ENCODE measurements at places on chromosomes 2 and 18.

DNA sequence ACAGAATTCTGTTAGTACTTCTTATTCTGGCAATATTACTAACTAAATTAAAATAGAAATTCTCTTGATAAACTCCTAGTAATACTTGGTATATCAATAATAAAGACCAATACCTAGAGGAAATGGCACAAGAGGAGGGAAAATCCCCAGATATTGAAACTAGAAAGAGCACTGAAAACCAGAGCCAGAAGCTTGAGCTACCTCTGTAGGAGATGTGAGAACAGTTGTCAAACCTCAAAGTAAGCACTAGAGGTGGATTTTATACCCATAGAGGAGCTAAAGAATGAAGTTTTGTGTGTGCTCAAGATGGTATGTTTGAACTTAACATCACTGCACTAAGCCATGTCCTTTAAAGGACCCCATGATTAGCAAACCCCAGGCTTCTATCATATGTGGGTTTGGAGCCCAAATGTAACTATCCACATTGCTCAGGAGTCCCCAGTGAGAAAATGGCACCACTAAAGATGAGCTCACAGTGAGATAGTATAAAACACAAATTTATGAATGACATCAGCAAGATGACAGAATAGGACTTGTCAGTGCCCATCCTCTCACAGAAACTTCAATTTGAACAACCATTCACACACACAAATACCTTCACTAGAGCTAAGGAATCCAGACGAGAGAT, 122.1 kb downstream of the PKP4 start:
- DNase-seq: no peak

- no peak for DNase-seq
Observed at GRCh38 chr2:237944302-237944701, 22.5 kb upstream of the UBE2F start.

- DNase-seq: no peak
Observed at GRCh38 chr18:60019463-60019840, 119.7 kb downstream of the PMAIP1 start.

- DNase-seq: no peak
Observed at GRCh38 chr18:22607284-22607635, 189.5 kb upstream of the CTAGE1 start.

DNA sequence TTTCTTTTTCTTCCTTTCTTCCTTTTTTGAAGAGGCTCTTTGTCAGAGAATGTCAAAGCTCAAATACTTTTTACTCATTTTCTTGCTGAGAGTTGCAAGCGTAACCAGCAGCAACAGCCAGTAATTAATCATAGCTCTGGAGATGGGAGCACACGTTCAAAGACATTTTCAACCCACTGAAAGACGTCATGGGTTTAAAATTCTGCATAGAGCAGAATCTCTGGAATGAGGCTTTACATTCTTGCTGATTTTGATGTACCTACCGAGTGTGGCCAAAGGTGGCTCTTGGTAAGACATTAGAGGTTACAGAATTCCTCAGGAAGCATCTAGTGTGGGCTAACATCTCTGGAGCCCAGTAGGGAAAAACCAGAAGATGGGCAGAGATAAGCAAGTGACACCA, 292.5 kb downstream of the MTX2 start:
- no peak for DNase-seq
